ENCODE measurements at places on chromosomes 4 and X.

- DNase-seq, result no peak
These were observed 1509.4 kb downstream of the TECRL start for GRCh38 chr4:62899646-62900364.

GRCh38 chr4:8493484-8493883 is 52.9 kb downstream of the TRMT44 start:
- DNase-seq, result no peak

DNA sequence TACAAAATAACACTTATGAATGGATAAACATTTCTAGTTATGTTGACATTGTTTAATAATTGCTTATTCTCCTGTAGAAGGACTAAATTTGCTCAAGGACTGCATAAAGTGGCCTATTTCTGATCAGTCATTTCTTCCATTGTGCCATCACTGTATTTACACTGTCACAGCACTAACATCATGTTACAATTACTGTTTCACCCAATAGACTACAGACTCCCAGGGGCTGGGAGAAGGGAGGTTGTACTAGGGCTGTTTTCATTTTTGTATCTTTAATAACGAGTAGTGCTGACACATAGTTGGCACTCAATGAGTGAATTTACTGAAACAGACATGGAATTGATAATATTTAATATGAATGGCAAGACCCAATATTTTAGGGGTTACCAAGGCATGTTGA is 139.5 kb downstream of the SLC10A7 start:
- DNase-seq, result no peak

GRCh38 chr4:187908079-187908561 is 87.5 kb upstream of the ZFP42 start:
- DNase-seq, result no peak

- DNase-seq, result no peak
These were observed 3.1 kb downstream of the NKX1-1 start for GRCh38 chr4:1403177-1403583.

- DNase-seq, result no peak
These were observed 69.0 kb downstream of the KLHL13 start for GRCh38 chrX:118047446-118048186.

- no peak for DNase-seq
These were observed 129.1 kb downstream of the RCHY1 start for GRCh38 chr4:75385106-75385505.

GRCh38 chr4:86551387-86551786 is 42.7 kb upstream of the PTPN13 start:
- DNase-seq, result no peak
